Glutamatergic neuron (in vitro differentiated cells): ENCODE measurements at places on chromosomes 11 and 22. TPM values are rescaled to one million over a fixed set of nuclear protein-coding genes. Genes with fewer than 3 reads are reported as not detected.
A peak's percentile ranks its signal among the peaks of the same experiment; 100 is the strongest.

GRCh38 chr22:22030493-22031182 is 48.1 kb upstream of the TOP3B start:
- H3K4me1 ChIP-seq, result no peaks in the 10 kb centered on the region
- peaks cover 4% of the 10 kb centered on the region for H3K36me3 ChIP-seq
- no peak overlapping the region for H3K4me3 ChIP-seq
- H3K27me3 ChIP-seq, result no peaks in the 10 kb centered on the region

The ANGPTL5 gene
- not detected for total RNA-seq

The CELSR1 gene
- 0.27 TPM for total RNA-seq

- H3K4me1 ChIP-seq, result peaks cover 19% of the 10 kb centered on the region
- H3K4me3 ChIP-seq, result peak overlapping the region; percentile 90
- peaks cover 3% of the 10 kb centered on the region for H3K27me3 ChIP-seq
- DNase-seq, result no peak
- peak overlapping the region; percentile 100 for H3K27ac ChIP-seq
Measured at GRCh38 chr22:31248965-31249958, 37.2 kb downstream of the LIMK2 start.

DNA sequence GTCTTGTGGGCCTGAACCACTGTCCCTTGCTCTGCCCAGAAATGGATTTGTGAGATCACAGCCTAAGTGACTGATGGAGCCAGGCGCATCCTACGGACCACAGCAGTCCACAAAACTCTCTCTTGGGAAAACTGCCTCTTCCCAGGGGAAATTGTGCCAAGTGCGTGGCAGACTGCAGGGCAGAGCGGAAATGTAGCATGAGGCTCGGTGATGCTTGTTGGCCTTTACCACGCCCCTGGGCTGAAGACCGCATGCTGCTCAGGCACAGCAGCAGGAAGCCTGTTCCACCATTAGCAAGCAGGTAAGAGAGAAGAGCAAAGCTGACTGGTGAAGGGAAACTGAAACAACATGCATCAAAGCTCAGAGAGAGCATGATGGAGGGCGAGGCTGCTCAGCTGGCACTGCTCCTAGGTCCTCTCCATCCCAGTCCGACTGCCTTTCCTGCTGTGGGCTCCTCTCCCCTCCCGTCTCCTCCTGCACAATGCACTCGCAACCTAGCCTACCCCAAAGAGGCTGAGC is 26.5 kb upstream of the SCARF2 start:
- peaks cover 33% of the 10 kb centered on the region for H3K4me1 ChIP-seq
- no peaks in the 10 kb centered on the region for H3K36me3 ChIP-seq
- DNase-seq, result no peak
- no peak overlapping the region for H3K4me3 ChIP-seq
- H3K27me3 ChIP-seq, result peaks cover 2% of the 10 kb centered on the region

DNA sequence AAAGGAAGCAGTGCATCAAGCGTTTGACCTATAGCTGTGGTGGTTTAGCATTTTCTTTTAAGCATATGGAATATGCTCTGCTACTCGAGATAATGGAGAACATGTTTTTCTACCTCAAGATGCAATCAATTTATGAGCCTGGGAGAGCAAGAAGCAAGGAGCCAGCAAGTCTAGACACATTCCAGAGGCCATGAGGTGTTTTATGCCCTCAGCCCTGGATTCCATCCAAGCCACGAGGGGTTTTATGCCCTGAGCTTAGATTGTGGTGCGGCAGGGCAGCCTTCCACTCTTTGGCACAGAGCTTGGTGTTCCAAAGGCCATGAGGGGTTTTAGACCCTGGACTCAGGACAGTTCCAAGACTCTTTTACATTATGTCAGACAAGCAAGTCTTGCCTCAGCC is 11.7 kb upstream of the DNAJB13 start:
- H3K36me3 ChIP-seq, result peaks cover 12% of the 10 kb centered on the region
- H3K27me3 ChIP-seq, result peaks cover 1% of the 10 kb centered on the region
- no peak overlapping the region for H3K4me3 ChIP-seq
- no peak for DNase-seq
- H3K27ac ChIP-seq, result no peak overlapping the region

DNA sequence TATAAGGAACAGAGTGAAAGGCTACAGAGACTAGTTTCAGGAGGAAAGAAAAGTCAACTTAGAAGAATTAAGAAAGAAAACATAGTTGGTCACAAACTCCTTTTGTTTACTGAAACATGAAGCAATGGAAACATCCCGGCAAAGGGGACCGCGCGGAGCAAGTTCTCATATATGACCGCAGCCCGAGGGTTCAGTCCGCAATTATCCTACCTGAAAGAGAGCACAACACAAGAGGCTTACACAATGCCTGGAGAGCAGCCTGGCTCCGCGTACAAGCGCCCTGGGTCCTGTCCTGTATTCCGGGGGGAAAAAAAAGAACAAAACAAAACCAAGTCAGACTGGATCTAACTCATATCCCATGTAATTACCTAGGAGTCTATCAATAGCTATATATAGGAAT is 12.3 kb downstream of the RBM4B start:
- H3K4me3 ChIP-seq, result no peak overlapping the region
- H3K4me1 ChIP-seq, result peaks cover 5% of the 10 kb centered on the region
- no peaks in the 10 kb centered on the region for H3K36me3 ChIP-seq
- no peak overlapping the region for H3K27ac ChIP-seq

- no peak overlapping the region for H3K27ac ChIP-seq
- no peak overlapping the region for H3K4me3 ChIP-seq
- DNase-seq, result no peak
- no peaks in the 10 kb centered on the region for H3K36me3 ChIP-seq
Measured at GRCh38 chr11:47340980-47341775, 11.3 kb downstream of the MYBPC3 start.

DNA sequence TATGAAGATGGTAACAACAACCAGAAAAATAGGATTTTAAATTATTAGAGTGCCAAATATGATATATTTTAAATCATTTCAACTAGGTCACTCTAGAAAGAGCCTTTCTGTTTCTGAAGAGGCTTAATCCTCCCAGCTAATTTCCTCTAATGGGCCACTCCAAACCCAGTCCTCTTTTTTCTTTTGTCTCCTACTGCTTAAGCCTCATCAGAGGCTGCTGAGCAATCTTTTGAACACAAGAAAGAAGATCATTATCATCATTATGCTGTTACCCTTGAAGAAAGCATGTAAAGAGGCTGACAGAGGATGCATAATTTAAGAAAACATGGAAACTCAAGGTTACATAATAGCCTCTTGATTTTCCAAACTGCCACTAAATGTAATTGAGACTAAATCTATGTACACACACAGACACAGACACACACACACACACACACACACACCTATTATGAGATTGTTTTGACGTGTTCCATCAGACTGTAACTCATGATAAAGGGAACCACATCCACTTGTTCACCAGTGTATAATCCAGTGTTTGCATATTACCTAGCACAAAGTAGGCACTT is 519.6 kb downstream of the METTL15 start:
- DNase-seq, result no peak
- H3K4me3 ChIP-seq, result no peak overlapping the region
- no peaks in the 10 kb centered on the region for H3K27me3 ChIP-seq
- H3K27ac ChIP-seq, result no peak overlapping the region

DNA sequence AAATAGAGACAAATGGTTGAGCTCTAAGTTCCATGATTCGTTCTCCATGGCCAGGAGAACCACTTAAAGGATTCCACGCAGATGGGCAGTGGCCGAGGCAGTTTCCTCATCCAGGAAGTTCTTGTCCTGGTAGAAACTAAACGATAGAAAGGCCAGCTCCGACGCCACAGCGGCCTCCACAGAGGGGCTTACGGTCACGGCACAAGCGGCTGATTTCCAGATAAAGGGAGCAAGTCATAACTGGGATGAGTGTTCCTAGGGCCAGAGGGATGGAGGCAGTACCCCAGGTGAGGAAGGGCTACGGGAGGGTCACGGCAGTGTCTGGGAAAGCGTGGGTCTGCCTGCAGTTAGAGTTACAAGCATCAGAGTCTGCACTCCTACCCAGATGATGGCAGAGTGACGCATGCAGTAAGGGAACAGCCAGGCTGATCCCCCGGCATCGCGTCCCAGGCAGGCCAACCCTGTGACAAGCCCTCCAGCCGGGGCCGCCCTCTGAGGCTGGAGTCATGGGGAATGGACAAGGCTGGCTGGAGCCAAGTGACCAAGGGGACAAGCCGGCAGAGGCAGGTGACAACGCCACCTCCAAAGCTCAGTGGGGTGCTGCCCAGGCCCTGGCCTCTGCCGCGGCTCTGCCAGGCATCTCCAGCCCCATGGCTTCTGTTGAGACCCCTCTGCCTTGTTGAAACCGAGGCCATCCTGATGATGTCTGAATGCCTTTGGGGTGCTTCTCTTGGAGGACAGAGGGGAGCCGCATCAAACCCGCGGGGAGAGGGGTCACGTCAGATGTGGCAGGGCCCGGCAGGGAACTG is 475.1 kb downstream of the BRD1 start:
- no peaks in the 10 kb centered on the region for H3K4me1 ChIP-seq
- H3K27me3 ChIP-seq, result peaks cover 6% of the 10 kb centered on the region
- no peak overlapping the region for H3K27ac ChIP-seq
- no peak overlapping the region for H3K4me3 ChIP-seq

DNA sequence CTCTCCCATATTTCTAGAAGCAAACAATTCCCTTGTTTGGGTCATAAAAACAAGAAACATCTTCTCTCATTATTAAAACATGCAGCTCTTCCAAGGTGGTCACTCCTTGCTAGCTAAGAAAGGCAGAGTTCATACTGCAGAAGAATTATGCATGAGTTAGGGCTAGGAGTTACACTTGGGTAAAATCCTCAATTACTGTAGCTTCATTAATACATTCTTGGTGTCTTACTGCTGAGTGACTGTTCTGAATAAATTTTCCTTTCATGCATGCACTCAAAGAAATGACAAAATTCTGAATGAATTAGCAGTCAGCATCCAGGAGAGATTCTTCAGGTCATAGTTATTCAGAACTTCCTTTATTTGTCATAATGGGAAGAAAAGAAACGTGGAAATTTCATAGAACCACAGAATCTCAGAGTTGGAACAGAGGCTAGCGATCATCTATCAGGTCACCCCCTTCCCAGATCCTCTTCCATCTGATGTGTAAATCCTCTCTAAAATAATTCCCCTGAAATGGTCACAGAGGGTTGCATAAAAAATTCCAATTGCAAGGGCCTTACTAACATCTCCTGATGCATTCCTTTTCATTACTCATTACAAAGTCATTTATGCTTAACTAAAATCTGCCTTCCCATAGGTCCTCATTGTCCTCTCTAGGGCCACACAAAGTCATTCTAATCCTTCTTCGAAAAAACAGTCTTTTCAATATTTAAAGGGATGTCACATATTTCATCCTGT is 771.5 kb downstream of the DLG2 start:
- no peaks in the 10 kb centered on the region for H3K4me1 ChIP-seq
- no peaks in the 10 kb centered on the region for H3K27me3 ChIP-seq
- H3K27ac ChIP-seq, result no peak overlapping the region
- H3K36me3 ChIP-seq, result no peaks in the 10 kb centered on the region
- H3K4me3 ChIP-seq, result no peak overlapping the region

GRCh38 chr11:9758637-9759518 is 95.0 kb downstream of the SWAP70 start:
- H3K27me3 ChIP-seq, result peaks cover 2% of the 10 kb centered on the region
- H3K27ac ChIP-seq, result no peak overlapping the region
- H3K36me3 ChIP-seq, result no peaks in the 10 kb centered on the region
- peaks cover 8% of the 10 kb centered on the region for H3K4me1 ChIP-seq
- DNase-seq, result peak; percentile 64

The TTC36 gene
- total RNA-seq, result 1.9 TPM

The TMEM121B gene
- 44.1 TPM for total RNA-seq

- no peak overlapping the region for H3K4me3 ChIP-seq
- no peak for DNase-seq
- H3K4me1 ChIP-seq, result no peaks in the 10 kb centered on the region
- no peak overlapping the region for H3K27ac ChIP-seq
Measured at GRCh38 chr22:46172522-46173110, 22.3 kb downstream of the PPARA start.

- H3K27me3 ChIP-seq, result peaks cover 11% of the 10 kb centered on the region
- peaks cover 24% of the 10 kb centered on the region for H3K4me1 ChIP-seq
- peaks cover 8% of the 10 kb centered on the region for H3K36me3 ChIP-seq
- peak overlapping the region; percentile 86 for H3K27ac ChIP-seq
- no peak for DNase-seq
Measured at GRCh38 chr11:60923800-60924109, 505 bp upstream of the TMEM132A start.

- peaks cover 15% of the 10 kb centered on the region for H3K36me3 ChIP-seq
- no peak overlapping the region for H3K4me3 ChIP-seq
- H3K27me3 ChIP-seq, result peaks cover 8% of the 10 kb centered on the region
- no peak for DNase-seq
- peaks cover 3% of the 10 kb centered on the region for H3K4me1 ChIP-seq
Measured at GRCh38 chr11:45646275-45646927, 19.0 kb downstream of the CHST1 start.

- no peaks in the 10 kb centered on the region for H3K36me3 ChIP-seq
- H3K4me3 ChIP-seq, result no peak overlapping the region
- DNase-seq, result no peak
- H3K4me1 ChIP-seq, result no peaks in the 10 kb centered on the region
- H3K27ac ChIP-seq, result no peak overlapping the region
Measured at GRCh38 chr11:61913699-61914395, 3.5 kb downstream of the RAB3IL1 start.

- no peaks in the 10 kb centered on the region for H3K27me3 ChIP-seq
- DNase-seq, result no peak
- no peaks in the 10 kb centered on the region for H3K36me3 ChIP-seq
- no peak overlapping the region for H3K27ac ChIP-seq
- H3K4me3 ChIP-seq, result no peak overlapping the region
- H3K4me1 ChIP-seq, result no peaks in the 10 kb centered on the region
Measured at GRCh38 chr11:102223859-102224258, 93.4 kb upstream of the BIRC3 start.

- H3K27ac ChIP-seq, result no peak overlapping the region
- H3K4me3 ChIP-seq, result no peak overlapping the region
- H3K27me3 ChIP-seq, result peaks cover 8% of the 10 kb centered on the region
- H3K36me3 ChIP-seq, result no peaks in the 10 kb centered on the region
- peaks cover 19% of the 10 kb centered on the region for H3K4me1 ChIP-seq
- DNase-seq, result no peak
Measured at GRCh38 chr11:72637198-72637597, 37.0 kb downstream of the PDE2A start.

The HIC2 gene
- 60.7 TPM for total RNA-seq

- H3K27ac ChIP-seq, result no peak overlapping the region
- peak; percentile 85 for DNase-seq
- H3K4me1 ChIP-seq, result no peaks in the 10 kb centered on the region
- H3K27me3 ChIP-seq, result peaks cover 19% of the 10 kb centered on the region
- peak overlapping the region; percentile 83 for H3K4me3 ChIP-seq
Measured at GRCh38 chr11:120168960-120169681, 31.2 kb upstream of the TRIM29 start.
